ENCODE measurements at places on chromosomes 7 and 10.

DNA sequence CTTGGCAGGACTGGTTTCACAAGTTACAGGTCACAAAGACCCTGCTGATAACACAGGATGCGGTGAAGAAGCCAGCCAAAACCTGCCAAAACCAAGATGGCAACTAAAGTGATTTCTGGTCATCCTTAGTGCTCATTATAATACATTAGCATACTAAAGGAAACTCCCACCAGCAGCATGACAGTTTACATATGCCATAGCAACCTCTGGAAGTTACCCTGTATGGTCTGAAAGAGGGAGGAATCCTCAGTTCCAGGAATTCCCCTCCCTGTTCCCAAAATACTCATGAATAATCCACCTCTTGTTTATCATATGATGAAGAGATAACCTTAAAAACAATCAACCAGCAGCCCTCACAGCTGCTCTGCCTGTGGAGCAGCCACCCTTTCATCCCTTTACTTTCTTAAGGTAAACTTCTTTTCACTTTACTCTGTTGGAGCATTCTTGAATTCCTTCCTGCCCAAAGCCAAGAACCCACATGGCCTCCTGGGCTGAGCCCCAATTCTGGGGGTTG lies 21.9 kb downstream of the DPY19L1 start:
- DNase-seq, result no peak

GRCh38 chr10:128431083-128431482 lies 304.9 kb upstream of the MKI67 start:
- DNase-seq, result no peak

- DNase-seq, result no peak
These were observed 543.2 kb downstream of the PTPRN2 start for GRCh38 chr7:158044482-158044823.

DNA sequence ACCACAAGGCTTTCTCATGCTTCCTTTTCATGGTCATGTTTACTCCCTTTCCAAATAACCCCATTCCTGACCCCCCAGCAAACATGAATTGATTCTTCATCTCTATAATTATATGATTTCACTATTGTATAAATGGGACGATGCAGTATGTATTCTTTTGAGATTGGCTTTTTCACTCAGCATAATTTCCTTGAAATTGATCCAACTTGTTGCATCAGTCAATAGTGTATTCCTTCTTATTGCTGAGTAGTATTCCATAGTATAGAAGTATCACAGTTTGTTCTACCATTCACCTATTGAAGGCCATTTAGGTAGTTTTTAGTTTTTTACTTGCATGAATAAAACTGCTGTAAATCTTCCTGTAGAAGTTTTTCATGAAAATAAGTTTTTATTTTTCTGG lies 264.7 kb downstream of the BAMBI start:
- DNase-seq, result no peak

DNA sequence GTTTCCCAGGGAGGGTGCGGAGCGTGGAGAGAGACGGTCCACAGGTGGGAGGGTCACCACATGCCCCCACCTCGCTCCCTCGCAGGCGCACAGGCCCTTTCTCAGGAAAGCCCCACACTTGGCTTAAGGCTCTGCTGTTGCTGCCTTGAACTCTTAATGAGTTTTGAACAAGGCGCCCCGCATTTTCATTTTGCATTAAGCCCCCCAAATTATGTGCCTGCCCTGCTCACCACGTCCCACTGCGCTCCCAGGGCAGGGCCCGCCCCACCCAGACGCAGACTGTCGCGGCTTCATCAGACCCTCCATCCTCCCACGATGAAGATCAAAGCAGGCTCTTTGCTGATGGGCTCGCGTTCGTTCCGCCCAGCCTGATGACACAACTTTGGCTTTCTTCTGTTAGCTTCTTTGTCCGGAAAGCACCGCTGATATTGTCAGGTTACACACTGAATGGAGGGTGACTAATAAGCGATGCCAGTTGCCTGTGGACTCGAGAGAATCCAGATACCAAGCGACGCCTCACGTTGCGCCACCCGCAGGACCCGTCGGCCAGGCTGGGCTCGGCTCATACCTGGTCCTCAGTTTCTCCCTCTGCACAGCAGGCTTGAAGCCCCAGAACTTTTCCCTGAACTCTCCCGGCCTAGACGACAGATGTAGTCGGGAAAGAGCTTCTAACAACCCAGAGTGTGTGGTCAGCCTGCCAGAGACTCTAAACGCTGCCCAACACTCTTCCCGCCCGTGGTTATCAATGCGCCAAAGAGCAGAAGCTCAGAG lies 9.5 kb downstream of the CALML3 start:
- DNase-seq, result no peak

GRCh38 chr10:49616421-49617101 lies 2.7 kb downstream of the CHAT start:
- DNase-seq, result no peak

- DNase-seq, result peak; percentile 26
These were observed 1.3 kb upstream of the ARID5B start for GRCh38 chr10:61899997-61900828.

DNA sequence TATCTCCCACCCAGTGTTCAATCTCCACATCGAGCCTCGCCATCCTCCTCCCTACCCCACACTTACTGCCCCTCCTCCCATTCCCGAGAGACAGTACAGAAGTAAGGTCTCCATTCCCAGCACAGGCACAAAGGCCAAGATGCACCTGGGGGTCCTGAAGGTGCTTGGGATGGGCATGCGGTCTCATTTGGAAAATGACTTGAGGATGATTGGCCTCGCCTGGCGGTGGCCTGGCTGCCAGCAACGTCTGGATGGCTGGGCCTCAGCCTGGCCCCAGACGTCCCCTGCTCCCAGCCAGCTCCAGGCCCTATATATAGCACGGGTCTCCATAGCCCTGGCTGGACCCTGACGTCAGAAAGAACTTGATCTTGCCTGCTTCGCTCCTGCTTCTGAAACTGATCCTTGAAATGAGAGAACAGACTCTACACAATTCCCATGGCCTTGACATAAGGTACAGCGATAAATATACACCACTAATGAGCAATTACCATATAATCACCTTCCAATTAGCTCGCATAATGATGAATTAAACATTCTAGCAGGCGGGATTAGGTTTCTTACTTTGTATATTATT lies 11.8 kb downstream of the EMX2 start:
- DNase-seq, result no peak

GRCh38 chr7:98638853-98639252 lies 21.8 kb downstream of the NPTX2 start:
- no peak for DNase-seq

Measured in stimulated activated CD8-positive, alpha-beta memory T cell treated with anti-CD3 and anti-CD28 coated beads, Interleukin-15, amount 100 ng/mL, for 4 hours (primary cell).